ENCODE measurements at places on chromosomes 11 and 22. TPM values are rescaled to one million over a fixed set of nuclear protein-coding genes. Genes with fewer than 3 reads are reported as not detected.

DNA sequence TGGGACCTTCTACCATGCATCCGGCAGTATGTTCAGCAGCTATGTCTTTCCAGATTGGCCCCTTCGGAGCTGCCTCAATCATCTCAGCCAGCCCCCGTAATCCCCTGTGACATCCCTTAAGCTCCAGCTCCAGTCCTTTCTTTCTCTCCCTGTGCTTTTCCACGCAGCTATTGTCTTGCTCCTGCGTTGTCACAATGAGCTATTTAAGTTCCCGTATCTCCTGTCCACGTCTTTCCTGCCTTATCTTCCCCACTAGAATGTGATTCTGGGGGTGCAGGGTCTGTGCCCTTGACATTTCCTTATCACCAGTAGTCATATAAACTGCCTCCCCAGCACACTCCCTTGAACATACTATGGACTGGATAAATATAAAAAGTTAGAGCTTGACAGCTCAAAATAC is 5.1 kb upstream of the ETS1 start:
- H3K4me1 ChIP-seq, result peaks cover 8% of the 10 kb centered on the region
- no peak overlapping the region for H3K4me3 ChIP-seq
- no peak for DNase-seq
- H3K27me3 ChIP-seq, result no peaks in the 10 kb centered on the region
- no peak overlapping the region for H3K27ac ChIP-seq

DNA sequence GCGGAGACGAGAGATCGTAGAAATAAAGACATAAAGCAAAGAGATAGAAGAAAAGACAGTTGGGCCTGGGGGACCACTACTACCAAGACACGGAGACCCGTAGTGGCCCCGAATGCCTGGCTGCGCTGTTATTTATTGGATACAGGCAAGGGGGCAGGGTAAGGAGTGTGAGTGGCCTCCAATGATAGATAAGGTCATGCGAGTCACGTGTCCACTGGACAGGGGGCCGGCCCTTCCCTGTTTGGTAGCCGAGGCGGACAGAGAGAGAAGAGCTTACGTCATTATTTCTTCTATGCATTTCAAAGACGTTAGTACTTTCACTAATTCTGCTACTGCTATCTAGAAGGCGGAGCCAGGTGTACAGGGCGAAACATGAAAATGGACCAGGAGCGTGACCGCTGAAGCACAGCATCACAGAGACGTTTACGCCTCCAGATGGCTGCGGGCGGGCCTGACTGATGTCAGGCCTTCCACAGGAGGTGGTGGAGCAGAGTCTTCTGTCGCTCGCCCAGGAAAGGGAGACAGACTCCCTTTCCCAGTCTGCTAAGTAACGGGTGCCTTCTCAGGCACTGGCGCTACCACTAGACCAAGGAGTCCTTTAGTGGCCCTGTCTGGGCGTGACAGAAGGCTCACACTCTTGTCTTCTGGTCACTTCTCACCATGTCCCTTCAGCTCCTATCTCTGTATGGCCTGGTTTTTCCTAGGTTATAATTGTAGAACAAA is 24.8 kb downstream of the PPP6R2 start:
- no peaks in the 10 kb centered on the region for H3K27me3 ChIP-seq
- H3K27ac ChIP-seq, result no peak overlapping the region
- H3K4me3 ChIP-seq, result no peak overlapping the region
- H3K36me3 ChIP-seq, result no peaks in the 10 kb centered on the region
- DNase-seq, result no peak
- H3K4me1 ChIP-seq, result no peaks in the 10 kb centered on the region

- no peak overlapping the region for H3K27ac ChIP-seq
- no peak overlapping the region for H3K4me3 ChIP-seq
- H3K36me3 ChIP-seq, result no peaks in the 10 kb centered on the region
- no peak for DNase-seq
- H3K27me3 ChIP-seq, result no peaks in the 10 kb centered on the region
These were observed 4.8 kb downstream of the LINC01488 start for GRCh38 chr11:69486056-69486772.

DNA sequence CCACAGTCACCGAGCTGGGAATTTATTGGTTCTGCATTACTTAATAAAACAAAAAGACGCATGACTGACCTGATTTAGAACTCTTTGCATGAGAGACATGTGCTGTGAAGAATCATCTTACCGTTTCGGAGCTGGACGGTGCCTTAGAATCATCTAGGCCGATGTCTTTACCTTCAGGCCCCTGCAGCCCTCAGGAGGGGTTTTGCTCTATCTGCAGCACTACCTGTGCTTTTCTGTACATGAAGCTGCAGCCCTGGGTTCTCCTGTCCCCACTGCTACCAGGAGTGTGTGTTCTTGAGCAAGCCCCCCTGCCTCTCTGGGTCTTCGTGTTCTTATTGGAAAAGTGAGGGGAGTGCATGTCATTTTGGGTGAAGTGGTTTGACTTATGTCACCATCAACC is 94.0 kb upstream of the OR4B1 start:
- H3K27me3 ChIP-seq, result no peaks in the 10 kb centered on the region
- H3K36me3 ChIP-seq, result peaks cover 23% of the 10 kb centered on the region
- no peaks in the 10 kb centered on the region for H3K4me1 ChIP-seq
- no peak for DNase-seq
- no peak overlapping the region for H3K27ac ChIP-seq

GRCh38 chr22:23824476-23825245 is 14.1 kb downstream of the DERL3 start:
- DNase-seq, result no peak
- peaks cover 60% of the 10 kb centered on the region for H3K4me1 ChIP-seq
- no peaks in the 10 kb centered on the region for H3K27me3 ChIP-seq
- peaks cover 41% of the 10 kb centered on the region for H3K36me3 ChIP-seq
- H3K27ac ChIP-seq, result no peak overlapping the region

GRCh38 chr11:45899448-45900174 is 7.5 kb downstream of the FREY1 start:
- H3K27ac ChIP-seq, result peak overlapping the region; percentile 76
- H3K4me1 ChIP-seq, result peaks cover 11% of the 10 kb centered on the region
- no peaks in the 10 kb centered on the region for H3K27me3 ChIP-seq
- no peaks in the 10 kb centered on the region for H3K36me3 ChIP-seq

DNA sequence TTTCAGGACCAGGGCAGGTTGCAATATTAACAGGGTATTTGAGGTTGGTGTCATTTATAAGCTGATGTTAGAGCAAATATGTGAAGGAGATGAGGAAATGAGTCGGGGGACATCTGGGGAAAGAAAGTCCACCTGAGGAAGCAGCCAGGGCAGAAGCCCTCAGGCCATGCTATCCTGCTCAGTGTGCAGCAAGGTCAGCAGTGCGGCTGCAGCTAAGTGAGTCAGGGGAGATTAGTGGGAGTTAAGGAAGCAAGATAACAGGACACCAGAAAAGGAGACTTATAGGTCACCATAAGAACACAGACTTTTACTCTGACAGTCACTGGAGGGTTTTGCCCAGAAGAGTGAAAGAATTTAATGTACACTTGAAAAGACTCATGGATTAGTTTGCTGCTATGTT is 468.9 kb downstream of the NTM start:
- H3K4me3 ChIP-seq, result no peak overlapping the region
- H3K27ac ChIP-seq, result no peak overlapping the region
- no peaks in the 10 kb centered on the region for H3K27me3 ChIP-seq

DNA sequence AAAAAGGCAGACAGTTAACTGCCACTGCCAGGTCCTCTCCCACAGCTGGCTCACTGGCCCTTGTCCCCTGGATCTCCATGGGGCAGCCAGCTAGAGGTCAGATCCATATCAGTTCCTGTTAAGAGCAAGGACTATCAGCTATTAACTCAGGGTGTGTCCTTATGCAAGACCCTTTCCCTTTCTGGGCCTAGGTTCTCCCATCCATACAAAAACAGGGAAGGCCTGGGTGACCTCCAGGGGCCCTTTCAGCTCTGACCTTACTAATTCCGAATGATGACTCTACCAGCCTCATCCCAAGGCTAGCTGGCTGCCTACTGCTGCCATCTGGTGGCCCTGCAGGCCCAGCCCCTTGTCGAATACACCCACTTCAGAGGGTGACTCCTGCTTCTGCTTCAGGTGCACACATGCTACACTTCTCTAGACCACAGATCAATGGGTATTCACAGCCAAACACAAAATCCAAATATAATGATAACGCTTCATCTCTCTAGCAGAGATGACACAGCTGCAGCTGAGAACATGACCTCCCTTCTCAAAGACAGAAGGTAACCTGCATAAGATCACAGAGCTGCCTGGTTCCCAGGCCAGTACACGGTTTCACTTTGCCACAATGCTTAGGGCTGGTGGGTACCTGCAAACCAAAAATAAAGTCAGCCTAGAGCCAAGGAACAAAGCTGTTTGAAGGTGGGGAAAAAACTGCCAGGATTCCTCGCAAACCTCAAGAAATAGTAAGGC is 34.1 kb downstream of the SERGEF start:
- no peak overlapping the region for H3K4me3 ChIP-seq
- peak; percentile 61 for DNase-seq
- H3K27me3 ChIP-seq, result no peaks in the 10 kb centered on the region

DNA sequence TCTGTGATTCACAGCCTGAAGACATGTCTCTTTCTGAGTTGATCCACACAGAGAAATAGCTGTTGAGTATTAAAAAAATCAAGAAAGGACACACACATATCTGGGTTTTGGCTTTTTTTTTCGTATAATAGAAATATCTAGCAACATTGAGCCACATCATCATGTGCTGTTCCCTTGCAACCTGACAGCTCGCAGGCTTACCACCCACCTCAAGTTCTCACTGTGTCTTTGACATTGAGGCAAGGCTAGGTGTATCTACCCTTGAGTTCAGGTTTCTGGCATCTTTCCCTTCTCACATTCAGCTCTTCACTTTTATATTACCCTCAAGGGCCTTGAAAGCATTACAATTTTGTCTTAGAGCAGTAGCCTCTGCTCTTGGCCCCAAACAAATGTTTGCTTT is 490.3 kb upstream of the KIRREL3 start:
- no peaks in the 10 kb centered on the region for H3K4me1 ChIP-seq
- no peaks in the 10 kb centered on the region for H3K27me3 ChIP-seq
- DNase-seq, result no peak
- H3K36me3 ChIP-seq, result no peaks in the 10 kb centered on the region
- H3K27ac ChIP-seq, result no peak overlapping the region
- no peak overlapping the region for H3K4me3 ChIP-seq

GRCh38 chr11:133041181-133041580 is 491.1 kb downstream of the OPCML start:
- no peaks in the 10 kb centered on the region for H3K36me3 ChIP-seq
- H3K4me1 ChIP-seq, result no peaks in the 10 kb centered on the region
- no peak overlapping the region for H3K27ac ChIP-seq
- DNase-seq, result no peak
- no peaks in the 10 kb centered on the region for H3K27me3 ChIP-seq

- H3K4me3 ChIP-seq, result no peak overlapping the region
- no peaks in the 10 kb centered on the region for H3K27me3 ChIP-seq
- H3K36me3 ChIP-seq, result no peaks in the 10 kb centered on the region
- DNase-seq, result no peak
These were observed 35.1 kb upstream of the CYP2R1 start for GRCh38 chr11:14927146-14927545.

GRCh38 chr11:70341881-70342429 is 56.4 kb upstream of the CTTN start:
- H3K36me3 ChIP-seq, result peaks cover 36% of the 10 kb centered on the region
- H3K4me3 ChIP-seq, result no peak overlapping the region

RAC2 gene
- polyA plus RNA-seq, result 29.9 TPM

CCDC89 gene
- polyA plus RNA-seq, result 3.9 TPM

CBY1 gene
- polyA plus RNA-seq, result 23.4 TPM

APOA1 gene
- not detected for polyA plus RNA-seq

PIH1D2 gene
- polyA plus RNA-seq, result 0.97 TPM

VSTM5 gene
- polyA plus RNA-seq, result 0.12 TPM

BIK gene
- polyA plus RNA-seq, result 0.66 TPM

Measured in SK-N-SH (cell line).